ENCODE measurements at places on chromosomes 5 and 9. TPM values are rescaled to one million over a fixed set of nuclear protein-coding genes. Genes with fewer than 3 reads are reported as not detected.
A peak's percentile ranks its signal among the peaks of the same experiment; 100 is the strongest.

- DNase-seq, result no peak
Measured at GRCh38 chr9:133237035-133237731, 28.1 kb upstream of the OBP2B start.

DNA sequence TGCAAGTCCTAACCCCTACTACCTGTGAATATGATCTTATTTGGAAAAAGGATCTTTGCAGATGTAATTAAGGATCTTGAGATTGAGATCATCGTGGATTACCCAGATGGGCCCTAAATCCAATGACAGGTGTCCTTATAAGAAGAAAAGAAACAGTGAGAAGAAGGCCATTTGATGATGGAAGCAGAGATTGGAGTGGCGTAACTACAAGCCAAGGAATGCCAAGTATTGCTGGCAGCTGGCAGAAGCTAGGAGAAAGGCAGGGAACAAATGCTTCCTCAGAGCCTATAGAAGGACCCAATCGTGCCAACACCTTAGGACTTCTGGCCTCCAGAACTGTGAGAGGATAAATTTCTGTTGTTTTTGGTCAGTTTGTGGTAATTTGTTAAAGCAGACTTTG, 70.1 kb upstream of the PALM2AKAP2 start:
- no peak for DNase-seq

DNA sequence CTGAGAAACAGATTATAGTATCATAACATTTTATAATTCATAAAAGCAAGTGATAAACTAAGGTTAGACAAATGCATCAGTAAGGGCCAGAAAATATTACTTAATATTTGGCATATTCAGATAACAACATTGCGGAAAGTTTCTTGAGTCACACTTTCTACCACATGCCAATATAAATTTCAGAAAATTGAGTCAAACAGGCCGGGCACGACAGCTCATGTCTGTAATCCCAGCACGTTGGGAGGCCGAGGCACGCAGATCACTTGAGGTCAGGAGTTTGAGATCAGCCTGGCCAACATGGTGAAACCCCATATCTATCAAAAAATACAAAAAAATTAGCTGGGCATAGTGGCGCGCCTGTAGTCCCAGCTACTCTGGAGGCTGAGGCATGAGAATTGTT, 47.1 kb downstream of the SLC38A9 start:
- no peak for DNase-seq

DNA sequence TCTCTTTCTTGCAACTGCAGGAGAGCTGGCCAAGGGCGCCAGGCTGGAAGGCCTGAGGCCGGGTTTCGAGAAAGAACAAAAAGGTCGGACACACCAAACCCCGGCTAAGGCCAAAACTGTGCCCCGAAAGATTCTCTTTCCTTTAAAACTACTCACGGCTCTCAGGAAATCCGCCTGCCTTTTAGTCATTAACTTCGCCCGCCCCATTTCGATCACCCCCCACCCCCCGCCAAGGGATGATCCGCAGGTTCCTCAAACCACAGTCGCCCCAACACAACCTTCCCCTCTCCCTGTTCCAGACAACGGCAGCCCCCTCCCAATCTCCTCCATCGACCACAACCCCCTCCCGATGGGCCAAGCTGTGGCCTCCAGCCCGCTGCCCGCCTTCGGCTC, 536 bp downstream of the FEM1C start:
- peak; percentile 11 for DNase-seq

- DNase-seq, result no peak
Measured at GRCh38 chr5:56501781-56502557, 268.8 kb upstream of the ANKRD55 start.

DNA sequence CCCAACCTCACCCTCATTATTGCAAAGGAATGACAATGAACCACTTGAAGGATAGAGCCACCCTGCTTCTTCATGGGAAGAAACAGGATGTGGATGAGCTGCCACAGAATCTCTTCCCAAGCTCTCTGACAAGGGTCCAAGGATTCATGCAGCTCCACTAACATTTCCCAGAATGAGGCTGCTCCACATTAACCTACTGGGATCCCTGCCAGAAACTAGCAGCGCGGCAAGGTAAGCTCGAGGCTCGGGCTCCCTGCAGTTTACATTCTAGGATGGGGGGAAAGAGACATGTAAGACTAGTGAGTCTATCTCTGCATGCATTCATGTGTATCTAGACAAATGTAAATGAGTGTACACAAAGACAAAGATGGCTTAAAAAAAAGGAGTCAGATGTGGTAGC, 12.1 kb downstream of the DCAF12 start:
- DNase-seq, result no peak

DNA sequence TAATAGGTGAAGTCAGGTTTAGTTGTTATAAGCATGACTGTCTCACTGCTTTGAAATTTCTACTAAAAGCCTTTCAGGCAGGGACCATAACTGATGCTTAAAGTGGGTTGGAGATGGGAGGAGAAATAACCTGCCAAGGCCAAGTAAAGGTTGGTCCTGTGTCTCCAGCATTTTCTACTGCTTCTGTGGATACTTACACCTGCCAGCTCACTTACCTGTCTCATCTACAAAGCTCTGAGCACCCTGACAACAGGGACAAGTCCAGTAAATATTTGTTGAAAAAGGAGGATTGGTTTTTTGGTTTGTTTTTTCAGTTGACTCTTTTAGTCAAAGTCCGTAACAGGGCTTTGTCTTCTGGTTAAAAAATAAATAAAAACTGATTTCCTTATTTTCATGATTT, 38.6 kb downstream of the GRAMD2B start:
- DNase-seq, result no peak

DNA sequence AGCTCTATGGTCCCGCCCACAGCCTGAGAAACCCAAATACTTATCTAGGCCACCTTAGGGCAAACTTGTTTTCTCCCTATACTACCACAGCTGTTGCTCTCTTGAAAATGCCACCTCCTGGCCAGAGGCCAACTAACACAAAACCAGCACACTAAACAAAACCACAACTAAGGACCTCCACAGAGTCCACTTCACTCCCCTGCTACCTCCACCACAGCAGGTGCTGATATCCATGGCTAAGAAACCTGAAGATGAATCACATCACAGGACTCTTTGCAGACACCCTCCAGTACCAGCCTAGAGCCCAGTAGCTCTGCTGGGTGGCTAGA, 108.4 kb downstream of the ALDH1A1 start:
- no peak for DNase-seq

GRCh38 chr5:134634227-134634626, 1.6 kb upstream of the SAR1B start:
- no peak for DNase-seq

GRCh38 chr9:125691869-125692268, 15.1 kb downstream of the MAPKAP1 start:
- DNase-seq, result no peak

- DNase-seq, result no peak
Measured at GRCh38 chr5:24353016-24353415, 291.8 kb downstream of the CDH10 start.

DNA sequence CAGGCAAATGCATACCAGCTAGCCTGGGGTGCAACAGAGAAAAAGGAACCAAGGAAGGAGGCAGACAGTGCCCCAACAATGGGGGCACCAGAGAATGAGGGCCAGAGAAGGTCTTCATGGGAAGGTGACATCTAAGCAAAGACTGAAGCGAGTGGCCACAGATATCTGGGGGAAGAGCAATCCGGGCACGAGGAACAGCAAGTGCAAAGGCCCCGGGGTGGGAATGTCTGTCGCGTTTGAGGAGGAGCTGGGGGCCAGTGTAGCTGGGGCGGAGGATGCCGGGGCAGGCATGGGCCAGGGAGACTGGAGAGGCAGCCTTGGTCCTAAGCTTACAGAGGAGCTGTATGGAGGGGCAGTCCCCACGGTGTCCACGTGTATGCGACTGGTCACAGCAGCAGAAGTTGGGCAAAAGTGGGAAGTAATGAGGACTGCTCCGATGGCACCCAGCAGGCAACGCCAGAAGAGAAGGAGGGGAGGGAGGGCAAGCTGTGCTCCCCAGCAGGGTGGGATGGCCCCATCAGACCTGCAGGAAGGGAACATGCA, 19.1 kb downstream of the EEIG1 start:
- DNase-seq, result no peak

MAMDC2 gene
- total RNA-seq, result 0.21 TPM

PKN3 gene
- 28.0 TPM for total RNA-seq

ZNF484 gene
- 13.3 TPM for total RNA-seq

ACOT12 gene
- total RNA-seq, result not detected

PCDHA4 gene
- 9.0 TPM for total RNA-seq

GPR150 gene
- not detected for total RNA-seq

COL5A1 gene
- 18.6 TPM for total RNA-seq

Data from neural crest cell (in vitro differentiated cells).